ENCODE measurements at places on chromosomes 13 and 19.

DNA sequence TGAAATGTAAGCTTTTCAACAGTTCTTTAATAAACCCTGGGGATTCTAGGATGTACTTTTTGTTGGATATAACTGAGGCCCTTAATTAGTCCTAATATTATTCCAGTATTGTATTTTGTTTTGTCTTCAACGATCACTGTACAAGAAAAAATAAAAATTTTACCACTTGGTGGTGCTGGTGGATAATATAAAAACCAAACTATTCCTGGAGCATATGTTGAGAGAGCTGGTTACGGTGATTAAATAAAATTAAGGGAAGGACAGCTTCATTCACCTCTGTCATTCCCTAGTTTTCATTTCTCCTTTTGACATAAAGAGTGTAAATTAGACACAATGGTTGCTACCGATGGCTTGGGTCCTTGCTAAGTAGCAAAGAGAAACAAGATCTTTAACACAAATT lies 598.6 kb upstream of the PCDH20 start:
- no peak for DNase-seq

DNA sequence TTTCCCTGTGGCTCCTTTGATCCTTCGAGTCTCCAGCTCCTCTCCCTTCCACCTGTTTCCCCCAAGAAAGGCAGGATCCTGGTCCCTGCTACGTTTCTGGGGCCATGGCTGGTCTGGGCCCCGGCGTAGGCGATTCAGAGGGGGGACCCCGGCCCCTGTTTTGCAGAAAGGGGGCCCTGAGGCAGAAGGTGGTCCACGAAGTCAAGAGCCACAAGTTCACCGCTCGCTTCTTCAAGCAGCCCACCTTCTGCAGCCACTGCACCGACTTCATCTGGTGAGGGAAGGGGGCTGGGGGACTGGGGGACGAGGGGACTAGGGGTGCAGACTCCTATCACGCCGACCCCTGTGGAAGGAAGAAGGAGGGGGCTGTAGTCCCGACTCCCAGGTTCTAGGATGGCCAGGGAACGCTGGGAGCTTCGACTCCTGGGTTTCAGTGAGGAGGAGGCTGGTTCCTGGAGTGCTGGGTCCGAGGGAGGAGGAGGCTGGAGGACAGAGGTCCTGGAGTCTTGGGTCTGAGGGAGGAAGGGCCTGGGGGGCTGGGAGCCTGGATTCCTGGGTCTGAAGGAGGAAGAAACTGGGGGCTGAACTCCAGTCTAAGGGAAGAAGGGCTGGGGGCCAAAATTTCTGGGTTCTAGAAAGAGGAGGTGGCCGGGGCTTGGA lies 524 bp downstream of the PRKCG start:
- DNase-seq = no peak

DNA sequence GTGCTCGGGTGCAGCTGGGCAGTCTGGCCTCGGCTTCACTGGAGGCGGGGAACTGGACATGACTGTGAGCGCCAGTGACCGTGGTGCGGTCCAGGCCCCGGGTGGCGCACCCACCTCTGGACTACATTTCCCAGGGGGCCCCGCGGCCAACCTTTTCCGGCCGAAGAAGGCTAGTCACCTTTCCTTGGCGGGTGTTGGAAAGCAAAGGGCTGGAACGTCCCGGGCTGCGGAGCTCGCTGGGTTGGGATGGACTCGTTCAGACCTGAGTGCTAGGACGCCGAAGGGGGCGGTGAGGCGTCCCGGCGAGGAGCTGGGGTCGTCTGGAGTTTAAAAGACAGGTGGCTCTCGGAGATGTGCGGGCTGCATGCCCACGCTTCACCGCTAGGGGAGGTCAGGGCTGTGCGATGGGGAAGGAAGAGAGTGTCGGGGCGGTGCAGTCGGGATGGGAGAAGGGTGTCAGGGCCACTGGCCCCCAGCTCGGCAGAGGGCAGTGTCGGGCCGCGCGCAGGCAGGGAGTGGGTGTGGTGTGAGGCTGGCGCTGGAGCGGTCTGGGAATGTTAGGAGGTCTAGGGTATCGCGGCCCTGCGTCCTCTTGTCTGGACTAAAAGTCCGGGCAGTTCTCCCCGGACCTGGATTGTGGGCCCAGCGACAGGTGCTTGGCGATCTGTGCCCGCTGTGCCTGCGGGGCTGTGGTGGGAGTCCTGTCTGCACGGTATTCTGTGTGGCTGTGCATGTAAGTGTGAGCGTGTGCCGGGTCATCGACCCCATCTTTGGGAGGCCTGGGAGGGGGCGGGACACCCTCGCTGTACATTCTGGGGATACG lies 57.1 kb downstream of the ZNF568 start:
- peak; percentile 81 for DNase-seq

GRCh38 chr13:25727250-25727649 lies 324.6 kb downstream of the SHISA2 start:
- no peak for DNase-seq

DNA sequence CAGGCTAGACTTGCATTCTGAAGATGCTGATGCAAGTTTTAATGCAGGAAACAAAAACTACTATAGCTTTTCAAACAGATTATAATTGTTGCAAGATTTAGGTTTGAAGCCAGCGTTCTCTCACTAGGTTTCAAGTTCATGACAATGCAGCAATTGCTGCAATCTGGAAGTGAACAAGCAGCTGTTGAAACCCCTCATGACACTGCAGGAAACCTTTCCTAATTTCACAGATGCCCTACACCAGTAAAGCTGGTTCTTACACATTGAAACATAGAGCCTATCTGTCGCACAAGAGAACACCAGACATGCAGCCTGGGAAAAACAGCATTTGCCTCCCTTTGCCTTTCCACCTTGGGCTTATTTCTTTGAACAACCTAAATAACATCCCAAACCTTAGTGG lies 1737.2 kb upstream of the MIR17HG start:
- no peak for DNase-seq

- DNase-seq = no peak
These were observed 11.3 kb downstream of the DCAF15 start for GRCh38 chr19:13963603-13964105.

DNA sequence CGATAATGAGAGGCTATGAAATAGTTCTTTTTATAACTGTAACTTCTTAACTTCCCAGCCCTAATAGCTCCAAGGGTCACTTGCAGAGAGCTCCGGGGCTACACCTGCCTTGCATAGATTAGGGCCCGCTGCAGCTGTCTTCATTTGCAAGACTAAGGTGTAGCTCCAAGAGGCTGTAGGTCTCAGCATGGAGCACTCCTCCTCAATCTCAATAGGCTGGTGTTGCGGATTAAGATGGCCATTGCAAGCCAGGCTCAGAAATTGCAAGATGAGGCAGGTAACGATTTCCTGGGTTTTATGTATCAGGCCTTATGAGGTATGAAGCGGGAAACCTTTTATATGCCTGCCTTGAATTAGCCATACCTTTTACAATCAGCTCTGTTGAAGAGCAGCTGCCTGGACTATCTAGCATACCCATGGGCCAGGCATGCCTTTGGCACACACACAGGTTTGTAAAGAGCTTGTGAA lies 185.7 kb downstream of the TM9SF2 start:
- DNase-seq = no peak

DNA sequence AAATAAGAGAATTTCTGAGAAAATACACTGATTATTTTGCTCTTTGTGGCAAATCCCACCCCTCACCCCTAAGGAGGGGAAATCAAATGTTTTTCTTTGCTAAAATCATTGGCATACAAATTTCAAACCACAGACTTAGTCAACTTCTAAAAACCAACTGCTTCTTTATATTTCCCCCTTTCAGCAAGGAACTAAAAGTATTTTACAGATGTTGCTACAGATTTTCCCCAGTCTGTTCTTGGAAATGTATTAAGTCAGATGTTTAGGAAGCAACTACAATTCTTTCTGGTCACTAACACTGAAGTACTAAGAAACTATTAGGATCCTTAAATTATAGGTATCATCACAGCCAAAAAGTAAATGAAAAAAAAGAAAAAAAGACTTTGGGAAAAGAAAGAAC lies 6.9 kb downstream of the MTMR6 start:
- no peak for DNase-seq

DNA sequence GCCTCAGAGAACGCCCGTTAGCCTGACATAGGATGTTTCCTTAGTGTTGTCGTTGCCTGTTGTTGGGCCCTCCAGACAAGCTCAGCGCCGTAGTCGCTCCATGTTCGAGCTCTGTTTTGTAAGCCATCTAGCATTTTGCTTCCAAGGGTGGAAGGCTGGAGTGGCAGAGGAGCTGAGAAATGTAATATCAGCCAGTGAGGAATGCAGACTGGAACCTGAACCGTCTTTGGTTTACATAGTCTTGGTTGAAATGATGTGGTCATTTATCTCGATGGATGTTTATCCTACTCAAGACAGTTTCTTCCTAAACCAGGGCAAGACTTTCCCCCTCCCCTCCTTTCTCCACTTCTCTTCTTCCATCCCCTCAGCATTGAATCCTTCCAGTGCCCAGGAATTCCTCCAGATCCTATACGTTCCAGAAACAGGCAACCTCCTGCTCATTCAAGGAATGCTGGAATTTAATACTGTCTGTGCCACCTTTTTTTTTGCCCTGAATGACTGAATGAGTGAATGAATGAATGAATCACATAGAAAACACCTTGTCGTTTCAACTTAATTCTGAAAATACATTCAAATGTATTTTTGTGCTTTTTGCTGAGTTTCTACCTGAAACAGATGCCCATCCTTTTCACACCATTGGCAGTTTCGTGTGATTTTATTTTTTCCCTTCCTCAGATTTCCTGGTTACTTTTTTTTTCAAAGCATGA lies 109.5 kb upstream of the MBNL2 start:
- DNase-seq = no peak

- DNase-seq = peak; percentile 20
These were observed 11.9 kb downstream of the ZNF787 start for GRCh38 chr19:56109226-56109625.

- no peak for DNase-seq
These were observed 22.1 kb downstream of the UPF1 start for GRCh38 chr19:18853755-18854427.

DNA sequence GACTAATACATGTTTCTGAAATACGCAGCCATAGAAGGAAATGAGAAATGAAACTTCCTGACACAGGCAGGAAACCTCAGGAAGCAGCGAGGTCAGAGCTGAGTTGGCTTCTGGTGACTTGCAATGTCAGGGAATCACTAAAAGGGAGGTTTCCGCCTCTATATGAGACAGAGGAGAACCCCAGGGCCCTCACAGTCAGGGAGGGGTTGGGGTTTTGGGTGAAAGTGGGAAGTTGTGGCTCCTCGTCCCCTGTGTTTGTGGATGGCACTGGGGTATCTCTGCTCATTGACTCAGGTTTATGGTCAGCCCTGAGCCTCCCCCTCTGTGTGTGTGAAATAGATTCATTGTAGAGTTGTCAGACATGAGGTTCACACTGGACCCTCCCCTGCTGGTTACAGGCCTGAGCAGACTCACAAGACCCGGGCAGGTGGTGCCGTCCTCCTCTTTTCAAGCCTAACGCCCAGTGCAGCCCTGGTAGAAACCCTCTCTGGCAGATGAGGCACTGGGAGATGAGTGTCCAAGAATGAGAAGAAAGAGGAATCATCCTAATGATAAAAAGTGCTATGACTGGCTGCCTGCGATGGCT lies 5.5 kb upstream of the LILRA6 start:
- no peak for DNase-seq

DNA sequence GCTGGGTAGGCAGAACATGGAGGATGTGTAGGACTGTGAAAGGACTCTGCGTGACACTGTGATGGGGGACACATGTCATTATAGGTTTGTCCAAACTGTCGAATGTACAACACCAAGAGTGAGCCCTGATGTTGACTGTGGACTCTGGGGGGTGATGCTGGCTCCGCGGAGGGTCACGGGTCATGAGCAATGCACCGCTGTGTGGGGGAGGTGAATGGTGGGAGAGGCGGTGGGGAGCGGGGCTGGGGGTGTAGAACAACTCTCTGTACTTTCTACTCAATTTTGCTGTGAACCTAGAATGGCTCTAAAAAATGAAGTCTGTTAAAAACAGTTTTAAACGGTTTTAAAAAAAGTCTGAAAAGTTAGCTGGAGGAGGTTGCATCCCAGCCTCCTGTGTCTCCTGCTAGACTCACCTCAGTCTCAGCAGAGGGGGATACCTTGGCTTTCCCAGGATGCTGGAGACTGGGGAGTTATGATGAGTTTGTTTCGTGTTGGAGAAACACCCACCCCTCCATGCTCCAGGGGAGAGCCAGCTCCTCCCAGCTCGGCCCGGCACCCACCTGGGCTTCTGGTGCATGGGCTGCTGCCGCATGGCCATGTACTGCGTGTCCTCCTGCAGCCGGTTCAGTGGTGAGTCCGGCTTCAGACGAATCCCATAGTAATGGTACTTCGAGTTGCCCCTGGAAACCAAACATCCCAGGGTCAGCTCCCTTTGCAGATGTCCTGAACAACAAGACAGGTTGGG lies 34.7 kb upstream of the RANBP3 start:
- DNase-seq = no peak

DNA sequence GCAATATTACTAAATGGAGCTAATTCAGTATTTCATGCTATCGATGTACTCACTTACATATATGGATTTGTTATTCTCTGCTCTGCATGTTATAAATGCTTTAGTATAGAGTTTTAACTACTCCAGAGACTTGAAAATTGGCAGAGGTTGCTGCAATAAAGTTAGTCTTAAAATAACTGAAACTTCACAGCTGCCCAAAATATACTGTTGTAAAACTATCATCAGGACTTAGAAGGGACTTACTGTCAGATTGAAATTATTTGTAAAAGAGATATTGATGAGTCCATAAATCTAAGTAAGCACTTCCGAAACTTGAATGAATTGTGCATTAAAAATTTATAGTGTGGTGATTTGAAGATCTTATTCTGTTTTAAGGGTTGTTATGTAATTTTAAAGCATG lies 1178.2 kb upstream of the PCDH20 start:
- no peak for DNase-seq

DNA sequence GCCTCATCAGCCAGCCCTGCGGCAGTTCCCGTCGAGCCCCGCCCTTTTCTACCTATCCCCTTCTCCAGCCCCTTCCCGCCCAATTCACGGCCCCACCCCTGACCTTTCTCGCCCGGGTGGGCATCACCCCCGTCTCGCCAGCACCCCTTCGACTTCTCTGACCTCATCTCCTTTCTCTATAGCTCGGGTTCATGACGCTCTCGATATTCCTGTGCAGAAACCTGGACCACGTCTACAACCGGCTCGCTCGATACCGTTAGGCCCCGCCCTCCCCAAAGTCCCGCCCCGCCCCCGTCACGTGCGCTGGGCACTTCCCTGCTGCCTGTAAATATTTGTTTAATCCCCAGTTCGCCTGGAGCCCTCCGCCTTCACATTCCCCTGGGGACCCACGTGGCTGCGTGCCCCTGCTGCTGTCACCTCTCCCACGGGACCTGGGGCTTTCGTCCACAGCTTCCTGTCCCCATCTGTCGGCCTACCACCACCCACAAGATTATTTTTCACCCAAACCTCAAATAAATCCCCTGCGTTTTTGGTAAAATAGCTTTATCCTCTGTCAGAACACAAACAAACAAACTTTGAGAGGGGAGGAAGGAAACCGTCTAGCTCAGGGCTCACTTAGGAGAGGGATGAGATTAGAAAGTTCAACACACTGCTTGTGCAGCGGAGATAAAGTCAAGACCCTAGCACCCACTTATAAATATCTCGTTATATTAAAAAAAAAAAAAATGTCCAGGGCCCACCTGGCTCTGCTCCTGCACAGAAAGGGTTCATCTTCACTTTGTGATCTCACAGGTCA lies 5.1 kb downstream of the CD37 start:
- DNase-seq = peak; percentile 67
